HS-5 (cell line): ENCODE measurements at places on chromosomes 11 and 22.

GRCh38 chr11:132658696-132659095 lies 873.6 kb downstream of the OPCML start:
- no peak for DNase-seq

DNA sequence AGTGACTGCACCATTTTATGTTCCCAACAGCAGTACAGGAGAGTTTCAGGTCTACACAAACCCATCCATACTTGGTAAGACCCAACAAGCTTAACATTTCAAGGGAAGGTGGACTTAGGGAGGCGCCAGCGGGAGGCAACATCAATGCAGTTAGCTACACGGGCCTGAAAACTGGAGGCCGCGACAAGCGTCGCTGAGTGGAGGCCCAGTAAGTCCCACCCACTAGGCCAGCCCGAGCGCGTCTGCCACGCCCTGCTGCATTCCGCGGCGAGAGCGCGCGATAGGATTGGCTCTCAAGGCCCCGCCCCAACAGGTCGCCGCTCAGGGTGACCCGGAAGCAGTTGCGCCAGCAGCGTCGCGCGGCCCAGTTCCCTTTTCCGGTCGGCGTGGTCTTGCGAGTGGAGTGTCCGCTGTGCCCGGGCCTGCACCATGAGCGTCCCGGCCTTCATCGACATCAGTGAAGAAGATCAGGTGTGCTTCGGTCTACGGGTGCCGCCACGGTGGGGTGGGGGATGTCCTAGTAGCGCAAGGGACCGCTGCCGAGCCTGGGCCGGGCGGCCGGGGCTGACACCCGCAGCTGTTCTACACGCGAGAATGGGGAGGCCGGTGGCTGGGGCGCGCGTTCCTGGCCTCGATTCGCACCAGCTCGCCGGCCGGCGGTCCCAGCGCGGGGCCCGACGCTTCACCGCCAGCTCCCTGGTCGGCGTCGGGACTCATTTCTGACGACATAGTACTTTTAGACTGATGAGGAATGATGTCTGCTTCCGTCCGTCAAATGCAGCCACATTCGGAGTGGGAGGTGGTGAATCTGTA lies at the start of gene EIF3M:
Gene EIF3M, plus strand, starts transcription at position 373 of the 813 bp plus-strand sequence. Its CDS starts 57 bp downstream, at position 430.
- peak; percentile 81 for DNase-seq

DNA sequence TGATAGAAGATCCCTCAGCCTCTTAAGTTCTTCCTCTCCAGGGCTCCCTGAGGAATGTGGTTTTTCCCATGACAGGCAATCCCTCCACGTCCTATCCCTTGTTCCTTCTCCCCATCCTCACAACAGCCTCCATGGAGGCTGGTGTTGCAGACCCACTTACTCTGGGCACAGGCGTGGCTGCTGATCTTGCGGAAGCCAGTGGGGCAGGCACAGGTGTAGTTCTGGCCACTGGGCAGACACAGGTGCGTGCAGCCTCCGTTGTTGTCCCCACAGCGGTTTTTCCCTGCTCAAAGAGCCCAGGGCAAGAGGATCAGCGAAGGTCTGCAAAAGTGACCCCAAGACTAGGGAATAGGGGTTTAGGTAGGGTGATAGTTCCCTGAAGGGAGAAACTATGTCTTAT lies 29.1 kb downstream of the LRP4 start:
- no peak for DNase-seq

DNA sequence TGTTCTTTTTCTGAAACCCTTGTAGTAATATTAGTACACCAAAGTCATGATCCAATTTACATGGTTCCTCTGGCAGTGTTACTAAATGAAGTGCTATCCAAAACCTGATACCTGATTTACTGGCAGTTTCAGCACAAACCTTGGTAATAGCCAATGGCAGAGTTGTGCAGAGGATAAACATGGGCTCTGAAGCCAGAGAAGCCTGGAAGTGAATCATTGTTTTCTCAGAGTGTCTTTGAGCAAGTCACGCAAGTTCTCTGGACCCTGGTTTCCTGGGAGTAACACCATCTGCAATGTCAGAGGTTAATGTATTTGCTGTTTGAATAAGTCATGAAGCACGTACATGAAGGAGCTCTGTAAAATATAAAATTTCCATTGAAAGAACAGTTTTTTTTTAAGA lies 222.3 kb upstream of the NARS2 start:
- DNase-seq, result peak; percentile 79

DNA sequence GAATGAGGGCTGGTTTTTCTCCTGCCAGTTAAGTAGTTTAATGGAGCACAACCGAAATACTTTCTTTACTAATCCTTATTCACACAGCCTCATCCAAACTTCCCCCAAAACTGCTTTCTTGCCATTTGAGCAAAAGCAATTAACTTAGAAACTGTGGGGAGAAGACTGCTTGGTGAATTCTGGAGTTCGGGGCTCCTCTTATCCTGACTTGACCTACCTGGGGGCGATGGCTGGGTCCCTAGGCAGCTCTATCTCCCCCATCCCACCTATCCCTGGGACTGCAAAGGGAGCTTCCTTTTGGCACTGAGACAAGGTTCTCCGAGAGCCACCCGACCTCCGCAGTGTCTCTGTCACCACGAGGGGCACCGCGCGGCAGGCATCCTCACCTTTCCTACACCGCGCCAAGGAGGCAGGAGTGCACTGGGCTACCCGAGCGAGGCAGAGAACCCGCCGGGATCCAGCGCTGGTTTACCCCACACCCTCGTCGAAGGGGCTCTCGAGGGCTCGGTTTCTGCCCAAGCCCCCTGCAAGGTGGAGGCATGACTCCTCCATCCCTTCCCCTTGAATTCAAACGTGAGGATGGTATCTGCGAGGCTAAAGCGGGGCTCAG lies 759 bp downstream of the DESI1 start:
- DNase-seq, result no peak

DNA sequence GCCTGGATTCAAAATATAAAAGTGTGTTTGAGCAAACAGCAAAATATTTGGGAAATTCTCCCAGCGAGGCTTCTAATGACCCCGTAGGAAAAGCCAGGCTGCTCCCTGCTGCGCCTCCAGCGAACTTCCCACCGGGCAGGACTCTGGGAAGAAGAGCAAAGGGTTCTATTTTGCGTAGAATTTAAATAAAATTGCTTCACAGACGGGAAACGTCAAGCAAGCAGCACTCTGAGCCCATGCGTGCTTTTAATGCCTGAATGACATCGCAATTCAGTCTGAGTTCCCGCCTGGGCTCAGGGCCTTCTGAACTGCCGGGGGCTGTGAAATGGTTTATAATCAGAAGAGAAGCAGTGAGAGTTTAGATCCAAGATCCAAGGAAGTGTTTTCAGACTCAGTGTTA lies 775.1 kb downstream of the BRD1 start:
- DNase-seq, result no peak

GRCh38 chr22:49039625-49040024 lies 788.0 kb downstream of the BRD1 start:
- DNase-seq, result no peak

DNA sequence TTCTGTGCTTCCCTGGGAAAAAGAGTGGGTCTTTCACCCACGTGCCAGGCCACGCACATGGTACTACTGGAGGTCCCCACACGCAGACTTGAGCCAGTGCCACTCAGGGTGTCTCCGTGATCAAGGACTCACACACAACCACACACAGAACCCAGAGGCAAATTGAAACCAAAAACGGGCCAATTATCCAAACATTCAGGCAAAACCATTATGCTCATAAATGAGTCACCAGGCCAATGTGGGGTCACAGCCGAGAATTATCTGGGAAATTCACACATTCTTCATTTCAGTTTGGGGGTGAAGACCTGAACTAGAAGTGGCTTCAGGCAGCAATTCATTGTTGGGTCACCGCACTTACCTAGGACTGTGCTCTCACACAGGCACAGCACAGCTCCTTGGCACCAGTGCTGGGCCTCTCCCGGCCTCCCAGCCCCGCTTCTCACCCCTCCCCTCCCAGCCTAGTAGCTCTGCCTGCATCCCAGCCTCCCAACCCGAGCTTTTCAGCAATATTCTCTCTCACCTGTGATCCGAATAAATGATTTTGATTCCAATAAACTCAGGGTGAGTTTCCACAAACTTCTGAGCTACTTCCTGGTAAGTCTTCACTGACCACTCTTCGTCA lies 28.0 kb downstream of the ADA2 start:
- DNase-seq, result no peak

- DNase-seq, result peak; percentile 40
Measured at GRCh38 chr11:111846636-111847035, 24.7 kb downstream of the ALG9 start.

- no peak for DNase-seq
Measured at GRCh38 chr11:3002351-3002861, 10.3 kb upstream of the NAP1L4 start.
